Left renal pelvis (tissue), 4 donors: ENCODE measurements at places on chromosomes 4 and X. TPM values are rescaled to one million over a fixed set of nuclear protein-coding genes. Genes with fewer than 3 reads are reported as not detected.

The TMEM31 gene
- 1.4 TPM for polyA plus RNA-seq

The NEUROG2 gene
- not detected for polyA plus RNA-seq

The XG gene
- polyA plus RNA-seq, result 0.25 TPM

The TMPRSS11B gene
- 0.10 TPM for polyA plus RNA-seq

The IL3RA gene
- 11.5 TPM for polyA plus RNA-seq

The HPGDS gene
- polyA plus RNA-seq, result 15.9 TPM

The ACSL4 gene
- polyA plus RNA-seq, result 58.3 TPM
